ENCODE measurements at places on chromosomes 6 and 20.

GRCh38 chr6:149212892-149213801, 104.4 kb upstream of the TAB2 start:
- DNase-seq: no peak

- no peak for DNase-seq
Measured at GRCh38 chr6:107976155-107976783, 18.3 kb upstream of the SEC63 start.

DNA sequence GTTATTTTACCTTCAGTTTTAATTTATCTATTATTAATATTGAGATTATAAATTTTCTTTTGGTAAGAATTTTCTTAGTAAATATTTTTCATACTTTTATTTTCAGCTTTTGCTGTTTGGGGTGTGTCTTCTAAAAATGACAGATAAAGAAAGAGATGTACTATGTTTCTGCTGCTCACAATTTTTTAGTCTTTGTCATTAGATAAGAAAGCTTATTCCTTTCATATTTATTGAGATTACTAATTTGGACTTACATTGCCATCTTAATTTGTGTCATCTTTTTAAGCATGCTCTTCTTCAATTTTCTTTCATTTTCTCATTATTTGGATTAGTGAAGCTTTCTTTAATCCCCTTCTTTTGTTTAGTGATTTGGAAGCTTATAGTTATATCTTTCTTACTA, 13.6 kb upstream of the PHACTR2 start:
- no peak for DNase-seq

DNA sequence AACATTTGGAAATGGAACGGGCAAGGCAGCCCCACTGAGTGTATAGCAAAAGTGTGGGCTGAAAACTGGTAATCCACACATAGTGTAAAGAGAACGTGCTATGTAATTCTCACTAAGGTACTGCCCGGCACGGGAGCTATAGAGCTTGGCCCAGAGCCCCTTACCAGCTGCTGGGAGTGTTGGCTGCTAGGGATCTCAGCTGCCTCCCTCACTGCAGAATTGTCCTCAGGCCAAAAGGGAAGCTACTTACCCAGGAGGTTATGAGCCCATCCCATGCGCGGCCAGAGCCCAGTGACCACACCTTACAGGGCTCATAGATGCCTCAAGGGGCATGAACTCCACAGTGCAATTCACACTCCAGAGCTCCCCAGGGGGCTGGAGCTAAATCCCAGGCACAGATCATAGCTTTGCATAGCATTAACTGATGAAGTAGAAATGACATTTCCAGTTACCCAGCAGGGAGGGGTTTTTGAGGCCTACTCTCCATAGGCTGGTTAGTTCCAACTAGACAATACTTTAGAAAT, 56.8 kb downstream of the LINC00237 start:
- DNase-seq: no peak

GRCh38 chr20:32205843-32206759, 1.4 kb downstream of the PLAGL2 start:
- DNase-seq: no peak

DNA sequence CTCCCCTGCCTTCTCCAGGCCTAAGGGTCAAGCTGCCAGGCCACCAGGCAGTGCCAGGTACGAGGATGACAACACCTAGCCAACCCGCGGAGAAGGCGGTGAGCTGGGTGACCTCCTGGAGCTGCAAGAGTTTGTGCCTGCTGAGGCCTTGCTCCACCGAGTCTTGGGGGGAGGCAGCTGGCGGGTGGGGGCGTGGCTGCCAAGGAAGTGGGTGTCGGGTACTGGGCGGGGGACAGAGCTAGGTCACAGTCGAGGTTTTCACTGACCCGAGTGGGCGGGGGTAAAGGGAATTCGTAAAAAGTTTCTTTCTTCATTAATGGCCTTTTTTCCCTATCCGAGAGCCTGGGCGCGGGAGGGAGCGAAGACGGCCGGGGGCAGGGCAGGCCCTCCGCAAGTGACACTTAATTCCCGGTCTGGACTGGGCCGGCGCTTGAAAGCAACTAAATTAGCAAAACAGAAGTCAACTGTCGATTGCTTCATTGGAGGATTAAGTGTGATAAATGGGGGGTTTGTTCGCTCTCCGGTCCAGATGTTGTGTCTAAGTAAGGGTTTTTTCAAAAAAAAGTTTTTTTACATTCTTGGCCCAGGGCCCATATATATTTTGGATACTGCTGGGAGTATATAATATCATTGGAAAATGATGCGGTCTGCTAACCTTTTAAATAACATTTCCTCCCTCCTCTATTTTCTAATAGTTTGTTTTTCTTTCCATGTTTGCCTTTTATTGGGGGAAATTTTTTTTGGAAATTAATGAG, 43.1 kb upstream of the FOXP4 start:
- no peak for DNase-seq

GRCh38 chr6:34194772-34195171, 41.9 kb upstream of the HMGA1 start:
- no peak for DNase-seq

GRCh38 chr20:5150226-5151076, 23.6 kb downstream of the CDS2 start:
- no peak for DNase-seq

GRCh38 chr6:43334466-43335095, 26.0 kb upstream of the CRIP3 start:
- DNase-seq: no peak

- no peak for DNase-seq
Measured at GRCh38 chr20:47720636-47721427, 64.4 kb downstream of the SULF2 start.

DNA sequence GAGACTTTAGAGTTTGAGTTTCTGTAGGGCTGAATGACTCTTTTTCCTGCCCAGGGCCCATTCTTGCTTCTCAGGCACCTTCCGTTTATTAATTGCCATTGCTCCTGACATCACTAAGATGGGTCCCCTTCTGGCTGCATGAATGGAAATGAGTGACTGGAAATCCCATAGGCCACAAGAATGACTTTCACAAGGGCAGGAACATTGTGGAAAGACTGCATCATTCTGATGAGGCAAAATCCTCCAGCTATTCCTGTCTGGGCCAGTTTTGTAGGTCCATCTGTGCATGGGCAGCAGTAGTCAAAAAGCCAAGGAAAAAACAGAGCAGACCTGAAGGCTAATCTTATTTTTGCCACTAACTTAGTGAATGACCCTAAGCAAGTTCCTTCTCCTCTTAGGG, 19.3 kb downstream of the TMEM74B start:
- no peak for DNase-seq

GRCh38 chr6:35209081-35209480, 4.7 kb upstream of the SCUBE3 start:
- no peak for DNase-seq

GRCh38 chr20:54585217-54585616, 109.8 kb downstream of the DOK5 start:
- no peak for DNase-seq

GRCh38 chr6:136790411-136791295, 1.6 kb downstream of the MAP3K5 start:
- DNase-seq: no peak

DNA sequence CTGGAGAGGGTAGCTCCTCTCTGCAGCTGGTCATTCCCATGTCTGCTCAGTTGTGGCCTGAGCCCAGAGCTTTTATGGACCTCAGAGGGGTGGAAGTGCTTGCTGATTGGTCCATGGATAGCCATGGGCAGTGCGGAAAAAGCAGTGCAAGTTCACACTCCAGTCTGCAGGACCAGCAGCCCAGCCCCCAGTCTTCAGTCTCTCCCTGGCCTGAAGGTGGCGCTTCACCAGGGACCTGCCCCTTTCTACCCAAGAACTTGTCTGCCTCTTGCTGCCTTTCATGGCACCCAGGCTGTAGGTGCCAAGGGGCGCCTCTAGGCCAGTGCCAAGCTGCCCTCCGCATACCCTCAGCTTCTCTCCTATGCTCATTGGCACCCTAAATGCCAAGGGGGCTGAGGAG, 91.0 kb downstream of the TBXT start:
- DNase-seq: no peak

DNA sequence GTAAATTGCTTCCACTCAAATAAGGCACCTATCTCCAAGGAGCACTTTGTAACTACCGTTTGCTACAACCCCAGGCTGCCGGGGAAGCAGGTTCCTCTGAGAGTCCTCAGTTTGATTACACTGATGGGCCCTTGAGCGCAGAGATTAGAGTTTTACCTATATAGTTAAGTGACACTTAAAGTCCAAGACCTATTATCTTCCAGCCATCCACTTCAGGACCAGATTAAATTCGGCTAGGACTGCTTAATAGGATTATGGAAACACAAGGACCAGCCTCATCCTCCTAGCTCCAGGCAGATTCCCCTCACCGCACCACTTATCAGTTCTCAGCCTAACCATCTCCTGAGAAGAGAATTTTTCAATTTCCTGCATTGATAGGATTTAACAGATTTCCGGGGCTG, 64.7 kb upstream of the TIAM2 start:
- DNase-seq: no peak

DNA sequence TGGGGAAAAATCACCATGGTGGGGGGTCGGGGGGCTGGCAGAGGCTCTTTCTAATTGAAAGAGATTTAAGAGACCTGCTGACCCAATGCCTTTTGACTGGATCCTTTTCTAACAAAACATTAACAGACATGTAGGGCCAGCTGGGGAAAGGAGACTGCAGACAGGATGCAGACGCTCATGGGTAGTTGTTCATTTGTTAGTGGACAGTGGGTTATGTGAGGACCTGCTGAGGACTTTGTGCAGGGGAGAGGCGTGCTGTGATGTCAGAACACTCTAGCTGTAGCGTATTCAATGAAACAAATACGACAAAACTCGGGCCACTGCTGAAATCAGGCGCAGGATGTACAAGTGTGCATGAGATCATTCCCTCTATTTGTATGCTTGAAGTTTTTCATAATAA, 1.2 kb downstream of the IP6K3 start:
- DNase-seq: no peak

DNA sequence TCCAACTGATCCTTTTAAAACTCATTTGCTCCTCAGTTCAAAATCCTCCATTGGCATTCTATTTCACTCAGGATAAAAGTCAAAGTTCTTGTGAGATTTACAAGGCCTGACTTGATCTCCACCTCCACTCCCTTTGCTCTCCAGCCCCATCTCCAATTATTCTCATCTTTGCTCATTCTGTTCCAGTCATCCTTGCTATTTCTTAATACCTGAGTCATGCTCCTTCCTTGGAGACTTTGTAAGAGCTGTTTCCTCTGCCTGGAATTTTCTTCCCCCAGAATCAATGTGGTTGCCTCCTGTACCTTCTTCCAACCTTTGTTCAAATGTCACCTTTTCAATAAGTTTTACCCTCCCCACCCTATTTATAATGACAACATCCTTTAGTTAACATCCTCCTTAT, 373.5 kb downstream of the HTR1B start:
- no peak for DNase-seq

GRCh38 chr6:122839906-122840305, 50.8 kb downstream of the SMPDL3A start:
- no peak for DNase-seq

DNA sequence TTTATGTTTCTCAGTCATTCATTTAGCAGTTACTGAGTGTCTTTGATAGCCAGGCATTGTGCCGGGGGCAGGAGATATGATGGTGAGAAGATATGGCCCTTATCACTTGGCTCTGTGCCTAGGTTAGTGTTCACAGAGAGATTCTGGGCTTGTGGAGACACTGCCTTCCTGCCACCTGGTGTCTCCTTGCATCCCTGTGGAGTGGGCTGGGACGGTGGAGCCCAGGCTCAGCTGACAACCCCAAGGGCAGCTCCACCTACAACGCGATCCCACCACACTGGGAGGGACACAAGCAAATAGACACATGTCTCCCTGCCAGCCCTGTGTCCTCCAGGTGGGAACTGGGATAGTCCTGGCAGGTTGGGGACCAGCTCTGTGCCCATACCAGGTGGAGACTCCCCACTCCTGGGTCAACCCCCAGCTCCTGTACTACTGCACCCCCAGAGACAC, 30.3 kb upstream of the VEGFA start:
- DNase-seq: no peak

GRCh38 chr20:48679599-48679998, 148.2 kb downstream of the PREX1 start:
- no peak for DNase-seq

DNA sequence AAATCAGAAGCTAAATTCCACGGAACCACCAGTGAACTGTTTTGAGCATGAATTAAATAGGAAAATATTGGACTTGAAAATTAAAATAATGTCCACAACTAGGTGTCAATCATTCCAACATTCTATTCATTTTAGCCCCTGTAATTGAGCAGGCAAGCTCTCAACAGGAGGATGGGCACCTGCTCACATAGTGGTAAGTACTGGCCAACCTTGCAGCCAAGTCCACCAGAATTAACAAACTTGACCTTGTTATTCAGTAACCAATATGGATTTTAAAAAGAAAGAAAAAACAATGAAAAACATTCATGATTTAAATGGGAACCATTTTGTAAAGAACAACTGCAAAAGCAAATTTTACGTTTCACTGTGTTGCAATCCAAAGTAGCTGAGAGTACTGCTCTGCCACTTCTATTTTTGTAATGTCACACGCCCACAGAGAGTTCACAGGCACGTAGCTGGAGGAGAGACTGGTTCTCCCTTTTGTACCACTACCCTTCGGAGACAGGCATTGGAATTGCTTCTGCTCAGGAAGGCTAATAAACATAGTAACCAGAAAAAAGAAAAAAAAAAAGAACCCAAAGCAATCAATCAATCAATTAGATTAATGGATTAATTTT, 75.2 kb upstream of the F13A1 start:
- DNase-seq: no peak

DNA sequence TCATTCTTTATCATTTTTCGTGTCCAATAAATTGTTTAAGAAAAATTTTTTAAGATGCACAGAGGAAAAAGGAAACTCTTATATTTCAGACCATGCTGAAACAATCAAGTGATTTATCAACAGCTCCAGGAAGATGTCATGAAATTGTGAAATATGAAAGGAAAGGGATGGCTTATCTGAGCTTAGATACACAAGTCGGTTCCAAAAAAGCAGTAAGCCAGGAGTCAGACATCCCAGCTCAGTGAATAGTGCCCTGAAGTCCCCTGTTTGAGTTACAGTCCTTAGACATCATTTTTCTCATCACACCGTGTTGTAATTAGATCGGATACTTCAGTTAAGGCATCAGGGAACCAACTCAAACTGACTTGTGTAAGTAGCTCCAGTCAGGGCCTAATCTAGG, 91.0 kb upstream of the SSTR4 start:
- no peak for DNase-seq

GRCh38 chr6:35585658-35586057, 73.0 kb upstream of the TULP1 start:
- no peak for DNase-seq

DNA sequence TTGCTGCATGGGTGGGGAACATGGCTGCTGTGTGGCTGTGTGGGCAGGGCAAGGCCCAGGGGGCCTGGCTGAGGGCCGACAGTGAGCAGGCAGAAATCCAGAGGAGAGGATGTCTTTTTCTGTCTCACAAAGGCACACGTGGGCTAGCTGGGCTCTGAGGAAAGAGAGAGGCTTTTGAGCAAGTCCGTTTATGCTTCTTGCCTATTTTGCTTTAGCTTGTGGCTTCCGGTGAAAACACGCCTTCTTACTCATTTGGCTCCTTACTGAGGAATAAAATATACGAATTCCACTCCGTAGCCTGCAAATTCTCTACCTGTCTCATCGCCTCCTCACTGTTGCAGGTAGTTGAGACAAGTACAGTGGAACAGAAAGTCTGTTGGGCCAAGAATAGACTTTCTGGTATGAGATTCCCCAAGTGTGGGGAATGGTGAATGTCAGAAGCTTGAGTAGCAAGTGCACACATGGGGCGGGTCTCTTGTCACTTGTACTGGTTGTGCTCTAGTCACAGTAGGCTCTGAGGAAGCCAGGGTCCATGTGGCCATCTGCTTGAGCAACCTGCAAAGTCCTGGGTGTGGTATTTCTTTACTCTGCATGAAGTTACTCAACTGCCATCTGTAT, 28.4 kb downstream of the WRNIP1 start:
- DNase-seq: no peak

- DNase-seq: no peak
Measured at GRCh38 chr20:32443386-32443974, 85.3 kb downstream of the ASXL1 start.

Measured in GM18507 (cell line).